Stimulated activated CD8-positive, alpha-beta memory T cell treated with anti-CD3 and anti-CD28 coated beads, Interleukin-7, amount 100 ng/mL, for 48 hours (primary cell): ENCODE measurements at places on chromosomes 7 and 10.

DNA sequence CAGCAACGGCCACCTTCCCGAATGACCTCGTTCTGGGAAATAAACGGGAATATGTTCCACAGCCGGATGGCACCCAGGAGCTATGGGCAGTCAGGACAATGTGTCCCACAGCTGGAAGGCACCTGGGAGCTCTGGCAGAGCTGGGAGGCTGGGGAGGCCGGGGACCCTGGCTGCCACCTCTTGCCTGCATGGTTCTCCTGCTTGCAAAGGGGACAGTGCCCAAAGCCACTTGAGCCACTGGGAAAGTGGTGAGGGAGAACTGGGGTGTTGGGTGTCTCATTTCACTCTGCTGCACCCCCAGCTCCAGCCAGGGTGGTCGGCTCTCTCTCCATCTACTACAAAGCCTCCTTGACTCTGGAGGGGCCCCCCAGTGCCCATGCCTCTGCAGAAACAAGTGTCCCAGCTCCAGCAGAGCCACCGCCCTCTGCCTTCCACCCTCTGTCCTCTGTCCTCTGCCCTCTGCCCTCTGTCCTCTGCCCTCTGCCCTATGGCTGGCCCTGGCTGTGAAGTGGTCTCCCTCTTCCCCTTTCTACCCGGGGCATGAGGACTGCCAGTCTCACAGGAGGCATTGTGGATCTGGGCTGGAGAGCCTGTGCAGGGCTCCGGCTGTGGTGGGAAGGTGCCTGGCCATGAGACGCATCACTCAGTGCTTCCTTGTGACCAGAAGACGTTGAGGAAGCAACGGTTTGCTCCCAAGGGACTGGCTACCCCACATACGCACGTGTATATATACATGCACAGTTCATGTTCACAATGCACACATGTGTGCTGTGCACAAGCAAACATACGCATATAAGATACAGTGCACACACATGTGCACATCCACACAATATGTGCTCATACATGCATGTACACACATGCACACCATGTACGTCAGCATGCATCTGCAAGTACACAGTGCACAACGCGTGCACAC lies 21.5 kb upstream of the INPP5A start:
- no peak for DNase-seq

DNA sequence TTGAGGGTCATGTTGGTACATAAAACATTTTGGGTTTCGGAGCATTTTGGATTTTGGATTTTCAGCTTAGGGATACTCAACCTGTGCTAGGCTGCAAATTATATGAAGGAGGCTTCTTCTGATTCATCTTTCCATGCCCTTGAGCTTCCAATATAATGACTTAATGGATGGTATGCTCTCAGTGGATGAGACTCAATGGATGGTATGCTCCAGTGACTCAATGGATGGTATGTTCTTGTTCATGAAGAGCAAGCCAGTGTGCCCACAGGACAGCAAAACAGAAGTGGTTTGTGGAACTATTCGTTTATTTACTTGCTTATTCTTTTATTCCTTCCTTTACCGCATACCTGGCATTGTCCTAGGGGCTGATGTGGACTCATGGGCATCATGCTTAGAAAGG lies 969.6 kb downstream of the LRMDA start:
- no peak for DNase-seq

- no peak for DNase-seq
Measured at GRCh38 chr10:120710076-120710475, 141.1 kb upstream of the WDR11 start.

DNA sequence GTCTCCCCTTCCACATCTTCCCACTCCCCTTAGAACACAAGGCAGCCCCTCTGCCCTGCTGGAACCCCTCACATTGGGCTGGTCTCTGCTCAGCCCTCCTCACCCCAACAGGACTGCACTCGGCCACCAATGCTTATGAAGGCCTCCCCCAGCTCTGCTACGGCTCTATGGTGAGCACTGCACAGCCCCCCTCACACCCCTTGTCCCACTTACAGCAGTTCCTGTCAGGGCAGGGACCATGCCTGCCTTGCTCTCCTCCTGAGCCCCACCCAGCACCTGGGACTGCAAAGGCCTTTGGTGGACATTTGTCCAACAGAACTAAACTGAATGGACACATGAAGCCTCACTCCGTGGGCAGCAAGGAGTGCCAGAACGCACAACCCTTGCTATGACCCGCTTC lies 171.9 kb downstream of the GRID1 start:
- no peak for DNase-seq

- no peak for DNase-seq
Measured at GRCh38 chr10:44046605-44047004, 338.3 kb downstream of the CXCL12 start.
